ENCODE measurements at places on chromosomes 13 and 19.
A peak's percentile ranks its signal among the peaks of the same experiment; 100 is the strongest.

DNA sequence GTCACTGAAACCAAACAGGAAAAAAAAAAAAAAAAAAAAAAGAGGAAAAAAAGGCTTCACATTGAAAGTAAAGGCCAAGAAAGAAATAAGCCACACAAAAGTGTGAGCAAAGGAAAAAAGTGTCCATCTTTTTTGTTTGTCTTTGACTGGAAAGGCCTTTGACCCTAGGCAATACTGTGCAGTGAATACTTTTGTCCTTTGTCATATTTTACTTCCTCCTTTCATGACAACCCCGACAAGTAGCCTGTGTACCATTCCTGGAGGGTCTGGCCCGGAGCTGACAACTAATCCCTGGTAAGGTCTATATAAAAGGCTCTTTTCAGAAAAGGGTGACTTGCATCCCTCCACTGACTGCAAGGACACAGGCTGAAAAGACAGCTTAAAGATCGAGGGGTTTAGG, 12.9 kb upstream of the MICU2 start:
- no peak for DNase-seq

GRCh38 chr19:39430675-39431593, 4.8 kb downstream of the RPS16 start:
- DNase-seq, result peak; percentile 77

- DNase-seq, result no peak
Observed at GRCh38 chr19:35757231-35757748, 461 bp upstream of the HSPB6 start.

DNA sequence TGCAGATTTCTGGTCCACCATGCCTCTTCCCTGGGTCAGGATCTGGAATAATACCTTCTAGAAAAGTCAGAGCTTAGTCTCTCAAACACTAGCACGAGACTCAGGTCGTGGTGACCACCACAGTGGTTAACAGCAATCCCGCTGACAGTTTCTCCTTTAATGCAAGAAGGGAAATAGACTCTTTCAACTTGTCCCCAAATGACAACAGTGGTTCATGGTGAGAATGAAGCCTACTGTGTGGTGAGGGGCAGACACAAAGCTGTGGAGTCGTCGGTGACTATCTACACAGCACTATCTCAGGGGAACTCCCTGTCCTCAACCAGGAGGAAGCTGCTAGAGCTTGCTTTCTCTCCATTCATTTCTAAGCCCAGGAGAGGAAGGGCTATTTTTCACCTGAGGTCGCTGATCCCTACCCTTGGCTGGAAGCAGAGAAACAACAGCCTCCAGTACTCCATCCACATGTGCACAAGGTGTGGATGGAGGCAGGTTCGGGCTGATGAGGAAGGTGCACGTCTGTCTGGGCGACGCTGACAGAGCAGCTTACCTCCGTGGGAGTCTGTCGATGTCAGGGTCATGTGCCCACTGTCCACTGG, 72.4 kb downstream of the STK24 start:
- no peak for DNase-seq

- no peak for DNase-seq
Observed at GRCh38 chr13:52862358-52863206, 14.1 kb upstream of the PCDH8 start.

- DNase-seq, result no peak
Observed at GRCh38 chr13:75327135-75327510, 154.8 kb downstream of the TBC1D4 start.

All from NCI-H2227 treated with DMSO at 0.1 percent for 48 hours (cell line).